BJ (cell line): ENCODE measurements at places on chromosomes 7 and 10. TPM values are rescaled to one million over a fixed set of nuclear protein-coding genes. Genes with fewer than 3 reads are reported as not detected.

HTR5A gene
- polyA plus RNA-seq, result not detected in 2 replicates

ARHGAP22 gene
- polyA plus RNA-seq, result 6.4 and 7.2 TPM in 2 replicates

- no peak for DNase-seq
Observed at GRCh38 chr10:44971434-44971833, 7.2 kb downstream of the DEPP1 start.

GRCh38 chr7:74020390-74020789 is 7.6 kb upstream of the ELN start:
- no peak for DNase-seq

DNA sequence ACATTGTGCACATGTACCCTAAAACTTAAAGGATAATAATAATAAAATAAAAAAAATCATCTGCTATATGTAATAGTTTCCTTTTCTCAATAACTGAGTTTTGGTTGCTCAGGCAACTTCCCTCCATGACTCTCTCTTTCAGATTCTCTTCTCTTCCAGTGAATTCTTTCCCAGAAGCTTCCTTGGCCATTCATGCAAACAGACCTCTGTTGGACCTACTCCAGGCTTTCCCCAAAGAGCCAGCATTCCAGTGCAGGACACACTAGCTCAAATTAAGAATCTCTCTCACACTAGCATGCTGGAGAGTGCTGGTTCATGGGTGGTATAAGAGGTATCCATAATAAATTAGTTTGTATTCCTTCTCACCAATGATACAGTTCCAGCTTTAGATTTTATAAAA is 31.0 kb upstream of the ZEB1 start:
- DNase-seq, result no peak
